Thymus (tissue), 14 donors: ENCODE measurements at places on chromosomes 2 and 18.
A peak's percentile ranks its signal among the peaks of the same experiment; 100 is the strongest.

DNA sequence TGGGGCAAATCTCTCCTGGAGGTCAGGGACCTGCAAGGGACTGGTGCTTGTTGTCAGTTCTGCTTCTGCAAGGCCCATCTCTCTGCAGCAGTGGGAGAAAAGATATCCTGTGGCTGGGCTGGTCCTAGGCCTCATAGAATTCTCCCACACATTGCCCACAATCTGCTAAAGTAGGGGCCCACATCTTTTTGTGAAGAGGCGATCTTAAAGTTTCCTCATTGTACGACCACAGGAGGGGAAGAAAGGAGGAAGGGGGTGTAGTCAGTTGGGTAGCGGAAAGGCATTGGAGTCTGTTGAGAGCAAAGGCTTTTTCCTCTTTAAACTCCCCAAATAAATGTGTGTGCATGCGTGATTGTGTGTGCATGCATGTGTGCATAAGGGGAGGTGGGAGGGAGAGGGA, 145.3 kb downstream of the SLC4A3 start:
- DNase-seq, result no peak

- DNase-seq, result no peak
These were observed 128.2 kb downstream of the COL4A4 start for GRCh38 chr2:227035711-227036367.

DNA sequence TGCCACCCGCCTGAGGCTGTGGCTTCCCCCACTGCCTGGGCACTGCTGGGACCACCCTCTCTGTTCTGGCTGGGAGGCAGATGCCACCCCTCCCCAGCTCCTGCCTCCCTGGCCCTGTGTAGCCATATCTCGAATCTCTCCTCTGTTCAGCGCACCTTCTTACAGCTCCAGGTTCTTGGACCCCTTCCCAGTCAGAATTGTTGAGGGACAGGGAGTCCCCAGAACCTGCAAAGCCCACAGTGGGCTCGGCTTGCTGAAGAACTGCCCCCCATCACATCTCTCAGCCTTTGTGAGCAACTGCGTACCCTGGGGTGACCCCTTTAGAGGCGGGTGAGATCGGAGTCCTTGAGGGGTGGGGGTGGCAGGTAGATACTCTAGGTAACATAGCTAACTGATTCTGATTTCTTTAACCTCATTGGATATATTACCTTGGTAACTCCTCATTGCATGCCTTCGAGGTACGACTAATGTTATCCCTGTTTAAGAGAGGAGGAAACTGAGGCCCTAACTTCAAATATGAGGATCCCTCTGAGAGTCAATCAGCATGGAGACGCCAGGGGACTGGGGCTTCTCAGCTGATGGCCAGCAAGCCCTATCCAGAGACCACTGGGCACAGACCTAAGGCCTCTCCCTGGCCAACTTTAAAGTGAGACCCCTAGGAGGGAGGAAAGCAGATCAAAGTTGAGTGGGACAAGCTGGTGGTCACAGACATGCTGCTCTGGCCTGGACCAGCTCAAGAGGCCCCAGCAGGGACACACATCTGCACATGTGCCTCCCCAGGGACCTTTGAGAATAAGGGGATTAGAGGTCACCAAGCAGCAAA, 101.3 kb downstream of the CAPN13 start:
- no peak for DNase-seq

- no peak for DNase-seq
These were observed 545.8 kb downstream of the BCL11A start for GRCh38 chr2:60007671-60008070.

GRCh38 chr2:239368321-239368720, 32.5 kb downstream of the HDAC4 start:
- DNase-seq, result no peak

DNA sequence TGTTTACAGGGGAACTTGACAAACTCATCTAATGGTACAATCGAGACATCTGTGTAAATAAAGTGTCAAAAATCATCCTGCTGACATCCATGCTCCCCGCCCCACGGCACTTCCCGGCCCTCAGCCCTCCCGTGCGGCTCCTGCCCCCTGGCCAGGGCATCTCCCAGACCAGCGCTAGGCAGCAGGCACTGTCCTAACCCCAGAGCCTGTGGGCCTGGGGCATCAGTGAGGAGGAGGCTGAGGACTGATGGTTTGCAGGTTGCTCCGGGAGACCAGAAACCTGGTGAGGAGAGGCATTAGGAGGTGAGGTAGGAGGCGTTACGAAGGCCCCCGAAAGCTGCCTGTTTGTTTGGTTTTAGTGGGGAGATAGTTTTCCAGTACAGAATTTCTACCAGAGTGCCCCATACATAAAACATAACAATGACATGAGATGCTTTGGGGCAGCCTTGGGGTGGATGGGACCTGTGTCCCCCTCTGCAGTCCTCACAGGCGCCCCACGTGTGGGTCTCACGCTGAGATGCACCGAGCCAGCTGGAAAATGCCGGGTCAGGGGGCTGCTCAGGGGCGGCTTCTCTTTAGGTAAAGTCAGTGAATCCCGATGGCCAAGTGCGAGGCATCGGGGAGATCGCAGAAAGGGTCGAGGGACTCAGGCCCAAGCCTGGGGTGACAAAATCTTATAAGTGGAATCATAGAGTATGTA, 114.2 kb downstream of the RTP5 start:
- DNase-seq, result no peak

- no peak for DNase-seq
These were observed 36.8 kb upstream of the MAPRE3 start for GRCh38 chr2:26933431-26934334.

- no peak for DNase-seq
These were observed 126.7 kb downstream of the PRKCE start for GRCh38 chr2:45777996-45778719.

- DNase-seq, result no peak
These were observed 106.0 kb upstream of the PKDCC start for GRCh38 chr2:41941831-41942230.

DNA sequence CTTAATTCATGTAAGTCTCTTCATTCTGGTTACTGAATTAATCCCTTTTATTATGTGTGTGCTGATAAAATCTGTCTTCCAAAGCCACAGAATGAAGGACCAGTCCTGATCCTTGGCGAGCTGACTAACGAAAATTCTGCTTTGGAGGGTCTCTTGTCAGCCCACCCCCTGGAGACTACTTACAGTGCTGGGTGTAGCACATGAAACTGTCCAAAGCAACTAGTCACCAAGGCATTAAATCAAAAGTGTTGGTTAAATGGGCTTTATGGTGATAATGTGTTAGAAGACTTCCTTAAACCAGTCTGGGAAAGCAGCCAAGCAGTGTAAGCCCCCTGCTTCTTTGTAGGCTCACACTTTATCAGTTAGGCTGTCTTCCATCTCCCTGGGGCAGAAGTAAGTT, 420.2 kb downstream of the SUCLG1 start:
- DNase-seq, result no peak

DNA sequence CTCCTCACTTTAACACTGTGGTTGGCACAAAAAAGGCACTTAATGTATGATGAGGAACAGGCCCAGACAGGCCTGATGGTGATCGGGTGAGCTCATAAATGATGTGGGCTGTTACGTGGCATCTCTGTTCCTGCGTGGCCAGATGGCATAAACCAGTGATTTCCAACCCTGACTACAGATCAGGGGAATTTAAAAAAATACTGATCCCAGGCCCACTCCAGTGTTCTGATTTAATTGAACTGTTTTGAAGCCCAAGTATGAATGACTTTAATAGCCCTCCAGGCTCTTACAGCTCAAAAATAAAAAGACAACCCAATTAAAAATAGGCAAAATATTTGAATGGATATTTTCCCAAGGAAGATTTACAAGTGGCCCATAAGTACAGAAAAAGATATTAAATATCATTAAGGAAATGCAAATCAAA, 48.2 kb downstream of the LIPG start:
- no peak for DNase-seq

DNA sequence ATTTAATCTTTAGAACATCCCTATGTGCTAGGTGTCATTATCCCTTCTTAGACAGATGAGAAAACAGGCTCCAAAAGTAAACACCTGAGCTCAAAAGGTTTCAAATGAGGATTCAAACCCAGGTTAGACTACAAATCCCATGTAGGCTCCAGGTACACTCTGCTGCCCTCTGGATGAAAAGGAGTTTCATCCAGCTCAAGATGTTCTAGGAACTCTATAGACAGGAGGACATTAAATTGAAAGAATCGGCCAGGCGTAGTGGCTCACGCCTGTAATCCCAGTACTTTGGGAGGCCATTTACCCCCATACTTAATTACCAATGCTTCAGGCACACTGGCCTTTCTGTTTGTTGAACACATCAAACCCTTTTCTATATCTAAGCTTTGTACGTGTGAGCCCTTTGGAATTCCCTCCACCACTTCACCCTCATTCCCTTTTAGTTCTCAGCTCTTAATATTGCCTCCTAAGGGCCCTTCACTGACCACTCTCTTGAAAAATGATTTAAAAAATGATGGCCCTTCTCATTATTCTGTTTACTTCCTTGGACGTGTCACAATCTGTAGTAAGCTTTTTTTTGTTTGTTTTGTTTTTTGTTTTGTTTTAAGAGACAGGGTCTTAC, 10.7 kb downstream of the SLC25A12 start:
- DNase-seq, result no peak

- DNase-seq, result peak; percentile 66
These were observed 26.8 kb downstream of the ITM2C start for GRCh38 chr2:230891509-230891908.

DNA sequence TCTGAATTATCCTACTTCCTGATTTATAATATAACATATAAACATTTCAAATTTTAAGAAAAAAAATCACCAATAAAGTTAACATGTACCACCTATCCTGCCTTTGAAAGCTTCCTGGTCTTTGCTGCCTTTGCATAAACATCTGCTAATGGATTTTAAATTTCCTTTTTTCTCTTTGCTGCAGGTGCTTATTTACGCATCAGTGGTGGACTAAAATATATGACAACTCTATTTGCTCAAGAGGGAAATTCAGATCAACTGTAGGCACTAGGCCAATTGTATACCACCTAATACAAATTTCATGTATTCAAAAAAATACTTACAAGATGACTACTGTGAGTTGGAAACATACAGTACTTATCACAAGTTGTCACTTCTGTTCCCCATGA, 57.2 kb downstream of the RAD51AP2 start:
- DNase-seq, result no peak

DNA sequence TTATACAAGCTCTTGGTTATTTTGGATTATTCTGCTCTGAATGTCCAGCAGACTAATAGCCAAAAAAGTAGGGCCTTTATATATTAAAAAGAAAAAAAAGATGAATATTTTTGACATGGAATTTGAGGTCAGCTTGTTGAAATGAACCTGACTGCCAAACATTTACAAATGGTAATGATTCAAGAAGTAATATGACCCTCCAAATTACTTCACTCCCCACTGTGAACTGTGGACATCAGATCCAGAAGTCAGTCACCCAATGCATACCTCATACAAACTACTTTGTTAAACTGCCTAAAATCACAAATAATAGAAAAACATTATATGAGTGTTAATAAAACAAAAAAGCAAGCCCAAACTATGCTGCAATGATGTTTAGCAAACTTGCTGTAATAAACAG, 10.0 kb downstream of the EPG5 start:
- DNase-seq, result no peak

GRCh38 chr2:169080250-169081069, 11.1 kb downstream of the DHRS9 start:
- DNase-seq, result no peak

DNA sequence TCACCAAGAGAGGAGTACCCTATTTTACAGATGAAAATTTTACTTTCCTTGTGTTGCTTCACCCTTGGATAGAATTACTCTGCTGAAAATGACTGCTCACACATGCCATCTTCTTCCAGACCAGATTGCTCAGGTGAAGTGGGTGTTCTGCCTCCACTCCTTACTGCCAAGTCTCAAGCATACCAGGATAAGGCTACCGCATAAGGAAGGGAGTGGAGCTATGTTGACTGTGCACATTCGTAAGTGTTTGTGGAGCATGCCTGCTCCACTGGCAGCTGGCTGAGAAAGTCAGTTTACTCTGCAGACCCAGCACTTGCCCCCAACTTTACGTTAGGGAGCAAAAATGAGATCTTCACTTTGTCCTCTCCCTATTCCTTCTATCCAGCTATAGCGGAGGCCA, 405.0 kb upstream of the DDX18 start:
- DNase-seq, result no peak

DNA sequence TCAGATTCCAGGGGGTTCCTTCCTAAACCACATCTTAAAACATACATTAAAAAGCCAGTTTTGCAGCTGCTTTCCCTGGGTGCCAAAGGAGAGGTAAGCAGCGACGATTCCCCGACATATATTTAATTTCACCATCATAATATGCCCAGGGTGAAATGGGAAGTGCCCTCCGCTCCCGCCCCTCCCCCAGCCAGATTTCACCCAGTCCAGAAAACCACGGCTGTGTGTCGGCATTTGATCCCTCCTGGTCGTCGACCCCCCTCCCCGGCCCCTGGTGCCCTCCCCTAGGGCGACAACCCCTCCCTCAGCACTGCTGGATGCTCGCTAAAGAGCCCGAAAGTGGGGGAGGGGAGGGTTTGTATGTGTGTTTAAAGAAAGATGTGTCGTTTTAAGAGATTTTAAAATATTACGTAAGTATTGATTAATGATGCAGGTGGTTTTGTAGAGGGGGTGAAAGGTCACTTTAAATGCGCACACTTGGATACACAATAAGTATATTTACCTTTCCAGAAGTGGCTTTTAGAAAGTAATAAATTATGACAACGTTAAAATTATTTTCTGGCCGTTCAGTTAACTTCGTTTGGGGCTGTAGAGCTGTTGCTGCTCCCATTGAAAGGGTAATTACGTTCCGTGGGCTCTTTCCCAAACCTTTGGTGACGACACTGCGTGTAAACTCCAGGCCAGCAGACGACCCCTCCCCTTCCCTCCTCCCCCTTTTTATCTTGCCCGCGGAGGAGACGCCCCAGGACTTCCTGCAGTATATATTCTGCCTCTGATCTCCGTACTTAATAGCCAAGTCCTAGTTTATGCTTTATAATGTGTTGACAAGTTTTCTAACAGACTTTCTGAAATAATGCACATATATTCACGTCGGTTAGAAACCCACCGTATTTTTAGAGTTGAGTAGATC, 3.4 kb upstream of the BCL11A start:
- no peak for DNase-seq

GRCh38 chr18:79766308-79766707, 31.4 kb upstream of the KCNG2 start:
- DNase-seq, result no peak

DNA sequence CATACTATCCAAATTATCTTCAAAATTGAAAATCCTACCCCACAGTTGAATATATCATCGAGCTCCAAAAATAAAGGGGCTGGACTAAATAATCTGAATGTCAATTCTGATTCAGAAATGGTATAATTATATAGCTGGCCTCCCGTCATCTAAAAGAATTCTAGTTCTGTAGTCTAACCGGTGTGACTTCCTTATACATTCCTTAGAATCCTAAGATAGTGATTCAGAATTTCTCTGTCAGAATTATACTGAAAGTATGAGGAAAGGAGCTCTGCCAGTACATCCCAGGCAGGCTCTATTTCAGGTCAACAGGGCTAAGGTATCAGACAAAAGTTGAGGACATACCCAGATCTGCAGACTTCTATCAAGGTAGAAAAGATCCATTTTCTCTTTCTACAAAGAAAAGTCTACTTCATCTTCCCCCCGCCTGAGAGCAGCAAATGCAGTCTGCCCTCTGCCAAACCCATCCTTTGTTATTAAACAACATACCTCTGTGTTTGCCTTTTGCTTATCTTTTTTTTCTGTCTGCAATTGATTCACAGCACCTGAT, 128.5 kb downstream of the METTL4 start:
- DNase-seq, result no peak
